ENCODE measurements at places on chromosomes 4 and X. TPM values are rescaled to one million over a fixed set of nuclear protein-coding genes. Genes with fewer than 3 reads are reported as not detected.

Gene NAA11
- not detected for total RNA-seq

Gene MAGEB10
- total RNA-seq, result not detected

Gene HCCS
- total RNA-seq, result 17.2 TPM

Gene TLR10
- total RNA-seq, result not detected

Gene DSPP
- total RNA-seq, result not detected

Gene GRPEL1
- 52.4 TPM for total RNA-seq

Gene DMD
- total RNA-seq, result 2.4 TPM

Gene SEC31A
- 246 TPM for total RNA-seq

Gene OTUD6A
- not detected for total RNA-seq

Gene BTK
- total RNA-seq, result not detected

Gene CITED1
- not detected for total RNA-seq

Gene UGT2B17
- not detected for total RNA-seq

Gene CT45A2
- not detected for total RNA-seq

Gene ESX1
- total RNA-seq, result not detected

Gene STOX2
- 17.7 TPM for total RNA-seq

Gene SOX3
- total RNA-seq, result not detected

Gene RGN
- total RNA-seq, result 0.42 TPM

Gene SMC1A
- total RNA-seq, result 24.3 TPM

Gene HOPX
- 2.6 TPM for total RNA-seq

Gene GLRA2
- not detected for total RNA-seq

Gene FOXP3
- total RNA-seq, result 0.17 TPM

Gene LPAR4
- total RNA-seq, result not detected

Gene GSX2
- total RNA-seq, result not detected

Gene CORIN
- total RNA-seq, result 0.28 TPM

Gene NEUROG2
- not detected for total RNA-seq

Gene ARHGAP24
- 37.9 TPM for total RNA-seq

Gene SASH3
- not detected for total RNA-seq

Gene NAP1L3
- 0.88 TPM for total RNA-seq

Gene PHOX2B
- total RNA-seq, result not detected

Gene DLG3
- 0.88 TPM for total RNA-seq

Gene ARAP2
- total RNA-seq, result 0.23 TPM

Gene PCDH19
- total RNA-seq, result 0.68 TPM

Gene CCKAR
- total RNA-seq, result not detected

Gene FATE1
- total RNA-seq, result not detected

Gene RAB41
- not detected for total RNA-seq

Gene GATA1
- total RNA-seq, result not detected

Gene PF4V1
- total RNA-seq, result 0.34 TPM

Gene SYTL4
- 52.4 TPM for total RNA-seq

Gene TCP11X2
- not detected for total RNA-seq

Gene UNC5C
- total RNA-seq, result 0.23 TPM

Gene MAGEA11
- not detected for total RNA-seq

Gene EDA
- total RNA-seq, result 3.1 TPM

Gene KCND1
- 0.79 TPM for total RNA-seq

Gene INTU
- 2.7 TPM for total RNA-seq

Gene TRMT10A
- total RNA-seq, result 12.3 TPM

Gene GUCY1B1
- total RNA-seq, result 6.3 TPM

Gene SPANXA2
- not detected for total RNA-seq

Data from dermis blood vessel endothelial cell (primary cell).